ENCODE measurements at places on chromosomes 5 and 9.

DNA sequence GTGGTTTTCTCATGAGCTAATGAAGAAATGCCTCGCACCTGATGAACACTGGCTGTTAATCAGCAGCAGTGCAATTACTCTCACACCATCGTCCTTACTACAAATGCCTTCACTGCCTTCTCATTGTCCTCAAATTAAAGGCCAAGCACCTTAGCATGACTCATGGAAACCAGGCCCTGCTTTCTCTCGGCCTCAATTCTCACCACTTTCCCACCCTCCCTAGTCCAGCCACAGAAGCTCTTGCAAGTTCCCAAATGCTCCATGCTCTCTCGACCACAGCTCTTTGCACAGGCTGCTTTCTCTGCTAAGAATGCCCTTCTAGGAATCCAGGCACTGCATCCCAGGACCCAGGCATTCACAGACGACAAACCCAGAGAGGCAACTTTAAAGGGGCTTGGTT, 94.6 kb upstream of the KLF4 start:
- no peak for DNase-seq

GRCh38 chr5:133459474-133460160, 152.7 kb downstream of the FSTL4 start:
- no peak for DNase-seq

- no peak for DNase-seq
These were observed 19.6 kb upstream of the TMEM252 start for GRCh38 chr9:68560071-68560844.

DNA sequence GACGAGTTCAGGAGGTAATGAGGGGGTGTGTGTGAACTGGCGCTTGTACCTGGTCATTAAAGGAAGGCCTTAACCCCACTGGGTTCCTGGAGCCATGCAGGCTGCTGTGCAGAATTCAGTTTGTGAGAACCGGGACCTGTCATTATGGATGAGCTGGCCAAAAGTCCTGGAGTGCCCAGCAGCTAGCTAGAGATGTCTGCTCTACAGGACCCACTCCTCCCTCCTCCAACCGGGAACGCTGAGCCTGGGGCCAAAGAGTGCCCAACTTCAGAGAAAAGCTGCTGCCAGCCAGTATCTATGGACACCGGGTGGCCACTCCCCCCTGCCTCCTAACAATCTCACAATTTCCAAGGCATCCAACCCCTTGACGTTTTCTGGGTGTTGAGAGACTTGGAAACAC, 1.2 kb downstream of the ENTREP1 start:
- no peak for DNase-seq

DNA sequence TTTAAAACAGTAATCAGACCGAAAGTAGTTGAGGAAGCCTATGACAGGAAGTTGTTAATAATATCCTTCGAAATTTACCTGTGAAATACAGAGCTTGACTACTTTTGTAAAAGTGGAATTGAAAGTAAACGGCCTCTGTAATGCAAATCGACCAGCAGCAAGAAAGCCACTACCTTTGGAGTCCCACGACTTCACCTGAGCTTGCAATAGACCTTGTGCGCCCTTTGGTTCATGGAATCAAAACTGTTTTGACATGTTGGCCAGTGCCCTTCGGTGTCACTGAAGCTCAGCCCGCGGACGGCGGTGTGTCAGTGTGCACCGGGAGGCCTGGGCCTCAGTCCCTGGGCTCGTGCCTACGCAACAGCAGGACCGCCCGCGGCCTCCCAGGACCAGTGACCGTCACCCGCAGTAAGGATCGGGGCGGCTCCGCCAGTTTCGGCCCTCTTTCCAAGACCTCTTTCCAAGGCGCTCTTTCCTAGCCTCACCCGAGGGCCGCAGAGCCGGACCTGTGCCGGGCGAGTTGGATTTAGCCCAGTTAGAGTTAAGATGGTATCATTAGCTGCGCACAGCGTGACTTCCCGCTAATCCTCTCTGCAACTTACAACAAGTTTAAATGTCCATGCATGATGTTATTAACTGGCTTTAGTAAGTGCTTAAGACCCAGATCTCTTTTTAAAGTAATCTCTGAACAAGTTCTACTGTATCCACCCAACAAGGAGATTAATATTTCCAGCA, 223.3 kb downstream of the MEF2C start:
- DNase-seq: no peak

GRCh38 chr9:89953824-89954615, 349.2 kb downstream of the GADD45G start:
- DNase-seq: peak; percentile 21

Measured in SHP77 treated with DMSO at 0.1 percent for 48 hours (cell line).